ENCODE measurements at places on chromosomes 4 and X.

- DNase-seq: no peak
These were observed 7.4 kb downstream of the PRPS2 start for GRCh38 chrX:12798601-12799000.

DNA sequence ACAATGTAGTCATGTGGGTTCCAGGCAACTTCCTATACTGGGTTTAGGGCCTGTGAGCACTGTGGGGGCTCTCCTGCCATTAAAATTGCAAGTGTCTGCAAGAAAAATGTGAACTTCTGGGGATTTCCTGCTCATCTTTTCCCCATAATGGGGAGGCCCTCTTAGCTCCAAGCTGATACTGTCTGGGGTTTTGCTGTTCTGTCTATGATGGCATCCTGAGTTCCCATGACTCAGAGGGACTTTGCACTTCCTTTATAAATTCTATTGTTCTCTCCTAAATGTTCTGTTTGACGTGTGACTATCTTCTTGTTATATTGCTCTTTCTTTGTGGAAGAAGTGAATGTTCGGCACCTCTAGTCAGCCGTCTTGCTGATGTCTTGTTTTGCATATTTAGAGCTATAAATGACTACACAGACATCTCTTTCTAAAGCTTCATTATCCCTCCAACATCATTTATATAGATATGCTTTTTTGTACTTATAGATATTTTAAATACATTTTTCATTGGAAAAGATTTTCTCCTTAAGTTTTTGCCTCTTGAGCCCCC lies 465.8 kb downstream of the NAF1 start:
- DNase-seq: no peak

GRCh38 chrX:53356186-53356585 lies 66.3 kb downstream of the SMC1A start:
- no peak for DNase-seq

GRCh38 chr4:113447769-113448168 lies 313.8 kb downstream of the CAMK2D start:
- DNase-seq: no peak

- DNase-seq: no peak
These were observed 8.5 kb downstream of the UGT2B7 start for GRCh38 chr4:69104719-69105275.

DNA sequence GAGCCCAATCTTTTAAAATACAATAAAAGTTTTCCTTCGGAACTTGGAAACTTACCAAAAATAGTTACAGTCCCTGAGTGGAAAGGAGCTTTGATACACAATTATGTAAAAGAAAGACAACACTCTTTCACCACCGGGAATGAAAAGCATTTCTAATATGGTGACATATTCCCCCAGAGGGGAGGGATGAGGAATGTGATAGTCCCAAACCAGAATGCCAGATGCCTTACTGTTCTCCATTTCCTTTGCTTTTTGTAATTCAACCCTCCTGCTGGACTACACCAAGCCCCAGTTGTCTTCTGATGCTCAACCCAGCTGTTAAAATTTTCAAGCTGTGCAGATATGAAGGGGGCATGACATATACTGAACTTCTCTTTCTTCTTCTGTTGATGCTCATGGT lies 4.1 kb downstream of the PRIMPOL start:
- DNase-seq: no peak

GRCh38 chr4:113260688-113261087 lies 211.2 kb downstream of the ANK2 start:
- DNase-seq: no peak

- no peak for DNase-seq
These were observed 134.1 kb upstream of the GUCY1A1 start for GRCh38 chr4:155532373-155533085.

- no peak for DNase-seq
These were observed 867.6 kb upstream of the PCDH7 start for GRCh38 chr4:29852537-29852936.

GRCh38 chr4:2281575-2282343 lies 19.9 kb upstream of the MXD4 start:
- DNase-seq: peak; percentile 49

DNA sequence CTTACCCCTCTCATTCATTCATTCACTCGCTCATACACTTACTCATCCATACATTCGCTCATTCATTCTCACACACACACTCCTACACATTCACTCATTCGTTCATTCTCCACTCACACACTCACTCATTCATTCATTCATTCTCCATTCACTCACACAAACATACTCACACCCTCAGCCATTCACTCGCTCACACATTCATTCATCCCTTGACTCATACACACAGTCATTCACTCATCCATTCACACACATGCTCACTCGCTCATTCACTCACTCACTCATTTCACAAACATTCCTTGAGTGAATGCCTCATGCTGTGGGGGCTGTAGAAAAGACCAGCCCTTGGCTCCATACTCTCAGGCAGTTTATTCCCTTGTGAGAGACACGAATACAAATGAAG lies 151.1 kb upstream of the MAMLD1 start:
- no peak for DNase-seq

DNA sequence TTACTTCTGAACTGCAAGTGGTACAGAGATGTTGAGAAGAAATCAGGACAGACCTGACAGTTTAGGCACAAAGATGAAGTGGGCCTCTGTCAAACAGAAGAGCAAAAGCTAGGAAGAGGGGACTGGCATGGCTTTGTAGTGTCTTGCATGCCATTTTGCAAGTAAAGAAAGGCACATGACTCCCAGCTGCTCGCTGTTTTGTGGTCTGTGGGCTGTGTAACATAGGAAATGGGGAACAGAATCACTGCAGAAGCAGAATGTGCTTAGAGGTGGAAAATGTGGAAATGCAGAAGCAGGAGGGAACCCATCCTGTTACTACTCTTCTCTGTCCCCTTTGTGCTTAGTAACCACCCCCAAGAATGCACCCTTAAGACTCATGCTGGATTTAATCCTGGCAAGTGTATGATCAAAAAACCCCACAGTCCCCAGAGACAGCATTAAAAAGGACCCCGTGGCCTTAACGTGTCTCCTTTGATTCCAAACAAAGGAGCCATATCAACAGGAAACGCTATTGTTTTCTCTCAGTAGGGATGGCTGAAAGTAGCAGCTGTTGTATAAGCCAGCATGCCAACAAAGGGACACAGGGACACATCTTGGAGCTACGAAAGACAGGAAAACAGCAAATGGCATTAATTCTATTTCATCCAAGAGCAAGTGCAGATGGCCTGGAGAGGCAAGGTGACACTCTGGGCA lies 177.6 kb upstream of the GLRA2 start:
- no peak for DNase-seq

DNA sequence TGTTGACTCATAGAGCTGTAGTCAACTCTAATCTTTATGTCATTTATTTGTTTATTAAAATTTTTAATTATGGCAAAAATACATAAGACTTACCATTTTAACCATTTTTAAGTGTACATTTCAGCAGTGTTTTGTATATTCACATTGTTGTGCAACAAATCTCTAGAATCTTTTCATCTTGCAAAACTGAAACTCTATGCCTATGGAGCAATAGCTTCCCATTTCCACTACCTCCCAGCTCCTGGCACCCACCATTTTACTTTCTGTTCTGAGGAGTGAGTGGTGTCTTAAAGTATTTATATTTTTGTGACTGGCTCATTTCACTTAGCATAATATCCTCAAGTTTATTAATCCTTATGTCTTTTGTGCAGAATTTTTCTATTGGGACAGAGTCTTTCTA lies 181.0 kb downstream of the GPAT3 start:
- no peak for DNase-seq

DNA sequence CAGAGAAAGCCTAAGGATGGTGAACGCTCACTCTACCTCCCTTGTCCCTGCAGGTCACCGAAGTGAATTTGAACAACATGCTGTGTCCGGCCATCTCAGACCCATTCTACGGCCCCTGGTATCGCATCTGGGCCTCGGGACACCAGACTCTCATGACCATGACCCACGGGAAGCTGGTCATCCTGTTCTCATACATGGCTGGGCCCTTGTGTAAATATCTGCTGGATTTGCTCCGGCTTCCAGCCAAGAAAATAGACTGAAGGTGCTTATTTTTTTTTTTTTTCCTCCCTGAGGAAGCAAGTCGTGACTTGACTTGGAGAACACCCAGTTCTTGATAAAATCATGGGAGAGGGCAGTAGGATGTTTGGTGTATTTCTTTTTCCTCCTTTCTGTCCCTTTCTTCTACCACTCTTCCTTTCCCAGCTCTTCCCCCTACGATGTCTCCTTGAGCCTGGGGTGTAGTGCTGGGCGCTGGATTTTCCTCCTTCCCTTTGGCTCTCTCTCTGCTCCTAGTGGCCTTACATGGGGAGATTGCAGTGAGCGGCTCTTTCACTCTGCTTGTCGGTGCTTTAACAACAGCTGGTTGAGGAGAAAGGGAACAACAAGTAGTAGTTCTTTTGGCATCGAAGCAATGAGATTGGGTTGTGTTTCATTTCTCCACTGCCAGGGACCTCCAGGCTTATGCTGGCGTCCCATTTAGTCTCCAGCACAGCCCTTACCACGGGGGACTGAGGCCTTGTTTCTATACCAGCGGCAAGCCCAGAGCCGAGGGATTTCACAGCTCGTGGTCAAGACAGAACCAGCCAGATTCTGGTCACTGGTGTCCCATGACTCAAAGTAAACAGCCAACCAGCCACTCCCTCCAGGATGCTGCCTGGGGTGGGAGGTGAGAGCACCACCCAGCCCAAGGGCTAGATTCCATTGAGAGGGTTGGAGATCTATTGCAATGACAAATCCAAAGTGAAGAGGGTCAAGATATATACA lies 144.4 kb downstream of the AMMECR1 start:
- no peak for DNase-seq

GRCh38 chr4:14399848-14400247 lies 602.4 kb upstream of the CPEB2 start:
- DNase-seq: no peak

- DNase-seq: no peak
These were observed 15.0 kb upstream of the UNC5C start for GRCh38 chr4:95563638-95564337.

DNA sequence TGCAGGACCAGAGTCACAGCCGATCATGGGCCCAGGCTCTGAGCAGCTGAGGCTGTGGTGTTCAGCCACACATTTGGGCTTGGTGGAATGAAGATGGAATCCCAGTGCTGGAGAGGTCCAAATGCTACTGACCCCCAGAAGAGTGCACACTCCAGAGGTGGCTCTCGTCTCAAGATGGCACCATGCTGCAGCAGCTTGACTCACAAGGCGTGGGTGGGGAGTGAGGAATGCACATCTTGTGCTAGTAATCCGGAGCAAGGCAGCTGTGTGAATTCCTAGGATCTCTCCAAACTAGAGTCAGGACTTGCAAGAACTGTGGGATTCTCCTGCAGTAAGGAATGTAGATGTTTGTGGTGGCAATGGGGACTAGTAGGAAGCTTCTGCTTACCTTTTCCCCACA lies 28.7 kb downstream of the RAB28 start:
- no peak for DNase-seq

- DNase-seq: no peak
These were observed 28.4 kb downstream of the PLS3 start for GRCh38 chrX:115589419-115589818.

- no peak for DNase-seq
These were observed 42.0 kb downstream of the FAM149A start for GRCh38 chr4:186146458-186146857.

- DNase-seq: no peak
These were observed 160.1 kb upstream of the ANKRD50 start for GRCh38 chr4:124872659-124873058.

DNA sequence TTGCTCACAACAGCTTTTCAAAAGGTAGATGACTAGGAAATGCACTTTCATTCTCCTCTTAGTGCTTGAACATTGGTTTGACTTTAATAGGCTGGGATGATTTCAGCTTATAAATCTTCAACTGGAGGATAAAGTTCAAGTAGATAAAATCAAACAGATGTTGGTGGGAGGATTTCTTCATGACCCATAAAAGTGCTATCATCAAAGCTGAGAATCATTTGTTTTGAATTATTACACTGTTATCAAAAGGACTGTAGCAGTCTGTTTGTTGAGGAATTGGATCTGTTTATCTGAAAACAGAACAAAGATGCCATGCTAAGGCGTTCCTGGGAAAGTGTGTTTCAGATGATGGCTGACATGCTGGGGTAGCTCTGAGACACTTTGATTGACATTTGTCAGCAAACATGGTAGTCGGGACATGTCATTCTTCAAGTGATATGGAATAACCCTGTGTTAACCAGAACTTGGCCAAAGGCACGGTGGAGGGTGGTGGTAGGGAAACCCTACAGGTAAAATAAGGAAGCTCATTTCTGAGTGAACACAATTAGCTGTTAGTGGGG lies 304.0 kb upstream of the PITX2 start:
- no peak for DNase-seq

DNA sequence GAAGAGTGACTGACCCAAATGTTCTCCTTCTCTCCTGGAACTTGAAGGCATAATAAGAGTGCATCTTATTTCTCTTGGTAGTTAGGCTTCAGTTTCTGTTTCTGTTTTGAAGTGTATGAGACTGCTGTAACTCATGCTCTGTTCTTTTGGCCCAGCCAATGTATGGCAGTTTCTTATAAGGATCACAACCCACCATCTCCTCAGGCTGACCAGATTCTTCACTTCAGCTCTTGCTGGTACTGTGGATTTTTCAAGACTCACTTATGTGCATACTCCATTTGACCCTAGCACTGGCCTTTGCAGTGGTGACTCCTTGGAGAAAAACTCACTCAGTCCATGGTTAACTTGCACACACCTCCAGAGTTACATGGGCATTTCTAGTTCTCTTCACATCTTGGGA lies 9.6 kb upstream of the YTHDC1 start:
- DNase-seq: no peak

GRCh38 chrX:95760356-95760755 lies 924.3 kb upstream of the DIAPH2 start:
- no peak for DNase-seq

GRCh38 chr4:84482564-84483563 lies 16.2 kb downstream of the NKX6-1 start:
- DNase-seq: no peak

DNA sequence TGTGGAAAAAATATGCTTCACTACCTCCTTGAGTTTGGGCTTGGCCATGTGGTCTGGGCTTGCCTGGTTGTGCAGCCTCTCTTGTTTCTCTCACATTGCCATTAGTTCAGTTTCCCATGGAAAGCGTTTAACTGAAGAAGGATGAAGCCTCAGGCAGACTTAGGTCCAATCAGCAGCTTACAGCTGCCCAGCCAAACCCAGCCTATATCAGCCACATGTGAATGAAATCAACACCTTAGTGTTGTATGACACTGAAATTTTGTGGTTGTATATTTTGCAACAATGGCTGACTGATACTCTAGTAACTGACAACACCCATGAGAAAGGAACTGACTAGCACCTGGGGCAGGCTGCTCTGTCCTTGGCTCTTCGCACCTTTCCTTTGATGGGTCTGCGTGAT lies 81.2 kb downstream of the KLF8 start:
- no peak for DNase-seq
